ENCODE measurements at places on chromosomes 6 and 20.

GRCh38 chr6:161417717-161418462, 144.0 kb upstream of the AGPAT4 start:
- DNase-seq = no peak

- no peak for DNase-seq
Observed at GRCh38 chr20:57974863-57975262, 253.6 kb downstream of the ANKRD60 start.

DNA sequence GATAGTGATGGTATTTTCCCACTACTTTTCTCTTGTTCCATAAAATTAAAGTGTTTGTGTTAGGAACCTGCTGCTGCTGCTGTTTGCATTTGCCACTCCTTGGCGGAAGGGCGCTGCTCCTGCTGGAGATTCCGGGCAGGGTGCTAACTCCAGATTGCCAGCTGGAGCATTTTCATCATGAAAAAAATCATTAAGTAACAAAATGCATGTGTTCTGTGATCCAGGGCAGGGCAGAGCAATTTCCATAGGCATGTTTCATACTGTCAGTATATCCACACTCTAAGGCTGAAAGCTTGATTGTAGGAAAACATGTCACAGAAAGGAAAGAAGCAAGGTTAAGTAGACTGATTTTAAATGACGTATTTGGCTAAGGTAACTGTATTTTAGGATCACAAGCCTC, 24.0 kb downstream of the PBOV1 start:
- no peak for DNase-seq

DNA sequence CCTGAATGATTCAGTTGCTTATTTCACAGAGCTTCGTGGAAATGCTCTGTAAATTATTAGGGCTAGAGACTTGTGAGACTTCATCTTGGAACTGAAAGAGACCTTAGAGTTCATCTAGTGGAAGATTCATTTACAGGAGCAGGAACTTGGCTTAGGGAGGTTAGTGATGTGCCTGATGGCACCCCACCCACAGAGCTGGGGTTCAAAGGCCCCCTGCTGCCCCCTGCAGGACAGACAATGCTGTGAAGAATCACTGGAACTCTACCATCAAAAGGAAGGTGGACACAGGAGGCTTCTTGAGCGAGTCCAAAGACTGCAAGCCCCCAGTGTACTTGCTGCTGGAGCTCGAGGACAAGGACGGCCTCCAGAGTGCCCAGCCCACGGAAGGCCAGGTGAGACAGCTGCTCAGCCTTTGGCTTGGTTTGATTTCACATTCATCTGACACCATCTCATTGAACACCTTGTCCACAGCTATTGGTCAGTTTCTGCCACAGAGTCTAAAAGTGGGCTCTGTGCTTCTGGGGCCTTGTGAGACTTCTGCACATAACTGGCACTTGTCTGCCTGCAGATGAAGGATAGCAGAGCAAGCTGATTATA, 25.1 kb downstream of the MYBL2 start:
- no peak for DNase-seq

GRCh38 chr20:52305858-52306257, 114.3 kb upstream of the ZFP64 start:
- no peak for DNase-seq

- no peak for DNase-seq
Observed at GRCh38 chr6:999552-999951, 306.6 kb upstream of the EXOC2 start.

DNA sequence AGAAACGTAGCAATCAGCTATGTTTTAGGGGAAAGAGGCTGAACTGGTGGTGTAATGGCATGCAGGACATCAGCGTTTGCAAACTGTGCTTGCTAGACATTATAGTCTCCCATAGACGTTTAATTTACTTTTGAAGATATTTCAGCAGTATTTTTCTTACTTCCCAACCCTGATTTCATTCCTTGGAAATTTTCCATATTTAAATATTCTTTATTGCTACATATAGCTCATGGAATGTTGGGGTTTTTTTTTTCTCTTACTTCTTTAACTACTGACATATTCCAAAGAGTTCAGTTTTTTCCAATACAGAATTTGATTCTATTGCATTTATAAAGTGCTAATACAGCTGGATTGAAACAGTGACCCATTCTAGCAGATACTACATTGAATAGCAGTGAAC, 694.4 kb upstream of the CITED2 start:
- DNase-seq = no peak

GRCh38 chr6:42017021-42017643, 33.2 kb upstream of the TAF8 start:
- no peak for DNase-seq

DNA sequence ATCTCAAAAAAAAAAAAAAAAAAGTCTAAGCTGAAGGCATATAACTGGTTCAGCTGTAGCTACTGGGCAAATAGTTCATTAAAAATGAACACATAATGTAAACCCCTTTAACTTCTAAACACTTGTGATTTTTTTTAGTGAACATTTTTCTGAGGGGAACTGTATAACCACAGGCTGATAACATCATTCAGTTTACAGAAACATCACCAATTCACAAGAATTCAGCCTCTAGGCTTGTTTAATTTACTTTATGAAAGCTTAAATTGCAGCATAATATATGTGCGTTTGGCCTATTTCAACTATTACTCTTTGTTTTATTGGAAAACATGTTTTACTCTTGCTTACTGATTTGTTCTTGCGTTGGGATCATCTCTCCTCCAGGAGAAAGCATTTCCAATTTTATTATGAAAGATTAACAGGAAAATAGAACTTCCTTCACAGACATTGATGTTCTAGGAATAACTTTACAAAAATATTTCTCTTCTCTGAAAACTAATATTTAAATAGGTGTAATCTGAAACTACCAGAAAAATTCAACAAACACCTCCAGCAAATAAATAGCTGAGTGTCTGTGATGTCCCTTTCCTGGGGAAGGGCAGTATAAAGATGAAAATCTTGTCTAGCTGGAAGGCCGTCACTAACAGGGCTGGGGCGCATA, 284.5 kb downstream of the UST start:
- peak; percentile 9 for DNase-seq

Measured in KG1 (cell line).